ENCODE measurements at places on chromosomes 5 and 9.

GRCh38 chr5:139742173-139742903, 53.3 kb upstream of the PSD2 start:
- DNase-seq, result no peak

DNA sequence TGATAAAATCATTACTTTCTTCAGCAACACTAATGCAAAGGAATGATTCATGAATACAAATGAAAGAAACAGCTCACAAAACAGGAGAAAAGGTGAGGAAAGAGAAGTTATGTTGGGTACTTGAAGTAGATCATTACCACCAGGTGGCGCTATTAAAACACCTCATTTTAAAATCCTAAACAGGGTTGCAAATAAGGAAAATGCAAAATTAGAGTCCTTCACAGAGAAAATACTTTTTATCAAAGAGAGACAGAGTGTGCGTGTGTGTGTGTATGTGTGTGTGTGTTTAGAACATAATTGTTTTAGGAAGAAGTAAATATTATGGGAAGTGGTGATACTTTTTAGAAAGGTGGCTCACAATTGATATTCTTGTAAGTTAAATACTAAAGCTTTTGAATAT, 49.5 kb upstream of the CD180 start:
- peak; percentile 68 for DNase-seq

- DNase-seq, result no peak
Observed at GRCh38 chr9:2565676-2566340, 55.8 kb upstream of the VLDLR start.

DNA sequence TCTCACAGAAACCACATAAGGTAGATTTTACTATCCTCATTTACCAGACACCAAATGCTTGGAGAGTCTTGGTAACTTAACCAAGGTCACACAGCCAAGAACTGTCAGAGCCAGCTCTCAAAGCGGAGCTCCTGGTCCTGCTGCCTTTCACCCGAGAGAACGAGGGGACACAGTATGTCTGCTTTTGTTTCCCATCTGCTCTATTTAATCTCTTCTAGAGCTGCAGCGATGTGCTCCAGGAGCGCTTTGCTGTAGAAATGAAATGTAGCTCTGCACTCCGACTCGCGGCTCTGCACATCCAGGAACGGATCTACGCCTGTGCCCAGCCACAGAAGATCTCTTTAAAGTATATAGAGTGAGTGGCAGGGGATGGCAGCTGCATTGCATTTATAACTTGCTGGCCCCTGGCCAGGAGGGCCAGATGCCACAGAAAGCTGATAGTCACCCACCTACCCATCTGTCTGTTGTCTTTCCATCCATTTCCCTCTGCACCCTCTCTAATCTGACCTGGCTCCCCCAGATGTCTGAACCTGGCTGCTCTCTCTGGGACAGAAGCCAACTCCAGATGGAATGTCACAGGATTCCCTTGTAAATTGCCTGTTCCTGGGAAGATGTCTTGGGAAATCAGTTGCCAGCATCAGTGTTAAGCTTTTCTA, 21.4 kb upstream of the TRMT10B start:
- DNase-seq, result no peak

DNA sequence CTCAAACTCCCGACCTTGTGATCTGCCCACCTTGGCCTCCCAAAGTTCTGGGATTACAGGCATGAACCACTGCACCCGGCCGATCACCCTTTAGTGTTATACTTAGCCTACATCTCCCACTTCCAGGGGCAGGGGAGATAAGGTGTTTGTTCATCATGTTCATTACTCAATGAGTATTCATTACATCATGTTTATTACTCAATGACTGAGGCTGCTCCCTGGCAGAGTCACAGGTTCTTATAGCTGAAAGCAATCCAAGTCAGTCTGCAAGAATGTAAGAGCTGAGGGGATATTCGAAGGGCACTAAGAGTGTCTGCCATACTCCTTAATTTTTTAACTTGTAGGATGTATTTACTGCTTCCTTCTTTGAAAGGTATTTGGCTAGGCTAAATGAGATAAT, 214.2 kb downstream of the SPATA31D1 start:
- DNase-seq, result peak; percentile 8

DNA sequence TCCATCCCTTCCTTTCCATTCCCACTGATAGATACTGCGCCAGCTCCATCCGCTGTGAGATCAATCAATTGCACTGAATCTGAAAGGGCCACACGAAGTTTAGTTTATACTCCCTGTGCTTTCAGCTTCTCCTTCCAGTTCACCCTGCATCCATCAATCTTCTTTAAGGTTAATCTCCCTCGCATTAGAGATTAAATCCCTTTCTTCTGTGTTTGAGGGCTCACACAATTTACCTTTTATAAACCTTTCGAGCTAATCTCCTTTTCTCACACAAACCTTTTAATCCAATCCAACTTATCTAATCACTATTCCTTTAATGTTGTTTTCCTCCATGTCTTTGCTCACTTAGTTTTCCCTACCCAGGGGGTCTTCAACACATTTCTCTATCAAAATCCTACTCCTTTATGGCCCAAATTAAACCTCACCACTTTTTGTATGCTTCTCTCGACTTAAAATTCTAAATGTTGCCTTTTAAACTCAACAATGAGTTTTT, 64.6 kb upstream of the HAPLN1 start:
- no peak for DNase-seq

GRCh38 chr5:92424785-92425426, 1041.8 kb upstream of the ARRDC3 start:
- no peak for DNase-seq

All from amniotic stem cell (primary cell).